ENCODE measurements at places on chromosomes 11 and 22. TPM values are rescaled to one million over a fixed set of nuclear protein-coding genes. Genes with fewer than 3 reads are reported as not detected.

The CHRDL2 gene
- not detected for total RNA-seq

DNA sequence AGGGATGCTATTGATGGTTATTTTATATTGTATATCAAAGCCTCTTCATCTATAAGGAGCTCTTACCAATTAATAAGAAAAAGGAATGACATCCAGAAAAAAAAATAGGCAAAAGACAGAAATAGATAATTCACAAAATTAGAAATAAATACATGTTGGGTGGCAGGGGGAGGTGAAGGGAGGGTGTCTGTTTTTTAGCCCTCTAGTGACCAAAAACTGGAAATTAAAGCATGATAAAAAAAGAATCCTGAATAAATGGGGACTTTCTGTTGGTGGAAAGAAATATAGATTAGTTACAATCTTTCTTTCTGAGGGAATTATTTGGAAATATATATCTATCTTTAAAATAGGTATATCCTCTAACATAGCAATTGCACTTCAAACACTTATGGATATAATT lies 42.0 kb upstream of the TTC36 start:
- DNase-seq, result no peak

The TSPAN4 gene
- total RNA-seq, result 43.8 TPM

DNA sequence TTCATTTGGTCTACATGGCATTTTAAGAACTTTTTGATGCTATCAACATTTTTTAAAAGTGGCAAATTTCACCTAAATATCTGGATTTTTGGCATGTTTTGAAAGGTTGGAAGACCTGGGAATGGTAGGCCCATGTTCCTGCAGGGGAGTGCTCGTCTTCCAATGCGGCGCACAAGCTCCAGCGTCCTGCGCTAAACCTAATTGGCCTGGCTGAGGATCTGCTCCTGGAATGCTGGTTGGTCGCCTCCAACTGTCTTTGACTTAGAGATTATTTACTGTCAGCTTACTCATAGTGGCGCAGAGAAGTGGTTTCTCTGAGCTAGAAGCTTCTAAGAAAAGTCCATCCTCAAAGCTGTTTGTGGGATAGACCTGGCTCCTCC lies 626 bp upstream of the LIMK2 start:
- no peak for DNase-seq

DNA sequence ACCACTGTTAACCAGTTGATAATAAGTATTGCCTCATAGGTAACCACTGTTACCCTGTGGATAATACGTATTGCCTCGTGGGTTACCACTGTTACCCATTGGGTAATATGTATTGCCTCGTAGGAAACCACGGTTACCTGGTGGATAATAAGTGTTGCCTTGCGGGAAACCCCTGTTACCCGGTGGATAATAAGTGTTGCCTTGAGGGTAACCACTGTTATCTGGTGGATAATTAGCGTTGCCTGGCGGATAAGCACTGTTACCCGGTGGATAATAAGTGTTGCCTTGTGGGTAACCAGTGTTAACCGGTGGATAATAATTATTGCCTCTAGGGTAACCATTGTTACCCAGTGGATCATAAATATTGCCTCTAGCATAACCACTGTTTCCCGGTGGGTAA lies 27.3 kb upstream of the NXPE4 start:
- no peak for DNase-seq

DNA sequence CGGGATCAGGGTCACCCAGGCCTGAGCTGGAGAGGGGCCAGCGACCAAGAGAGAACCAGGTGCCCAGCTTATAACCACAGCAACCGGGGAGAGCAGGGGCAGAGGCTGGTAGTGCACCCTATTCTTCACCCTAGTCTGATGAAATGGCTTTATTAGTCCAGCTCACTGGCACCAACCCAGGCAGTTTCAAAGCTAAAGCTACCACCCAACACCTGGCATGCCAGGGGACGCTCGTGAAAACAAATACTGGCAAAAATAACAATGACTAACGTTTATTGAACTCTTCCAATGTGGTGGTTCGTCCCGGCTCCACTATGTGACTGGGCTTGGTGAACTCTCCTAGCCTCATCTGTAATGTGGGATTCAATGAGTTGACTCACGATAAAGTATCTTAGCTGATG lies 30.6 kb downstream of the SCGB1A1 start:
- no peak for DNase-seq

The ALDH3B2 gene
- 0.48 TPM for total RNA-seq

The KBTBD4 gene
- 11.3 TPM for total RNA-seq

DNA sequence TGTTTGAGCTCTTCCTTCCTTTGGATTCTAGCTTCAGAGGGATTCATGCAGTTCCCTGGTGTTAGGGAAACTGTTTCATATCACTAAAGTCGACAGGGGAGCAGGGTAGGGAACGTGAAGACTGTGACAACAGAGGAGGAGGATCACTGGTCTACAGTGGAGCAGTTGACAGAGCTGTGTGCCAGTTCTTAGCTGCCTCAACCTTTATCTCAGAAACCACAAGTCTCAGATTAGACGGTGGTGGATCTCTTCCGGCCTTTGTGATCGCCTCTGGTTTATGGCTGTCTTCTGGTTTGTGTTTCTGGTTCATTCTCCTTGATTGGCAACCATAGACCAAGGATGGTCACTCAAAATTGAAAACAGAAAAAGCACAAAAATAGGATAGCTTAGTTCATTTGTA lies 538.9 kb upstream of the API5 start:
- DNase-seq, result no peak

DNA sequence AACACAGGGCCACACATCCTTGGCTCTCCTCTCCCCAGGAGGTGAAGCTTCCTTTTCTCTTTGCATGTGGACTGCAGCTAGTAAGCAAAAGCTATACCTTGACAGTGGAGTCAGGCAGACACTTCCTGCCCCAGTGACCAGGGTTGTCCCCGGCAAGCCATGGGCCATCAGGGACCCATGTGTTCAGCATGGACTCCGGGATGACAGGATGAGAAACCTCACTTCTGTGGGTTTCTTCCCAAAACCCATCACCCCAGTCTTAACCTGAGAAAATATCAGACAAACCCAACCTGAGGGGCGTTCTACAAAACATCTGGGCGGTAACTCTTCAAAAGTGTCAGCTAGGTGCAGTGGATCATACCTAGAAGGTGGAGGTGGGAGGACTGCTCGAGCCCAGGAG lies 40.2 kb downstream of the GNB1L start:
- DNase-seq, result no peak

GRCh38 chr11:66969584-66970225 lies 5.4 kb upstream of the C11orf86 start:
- DNase-seq, result no peak

The EHF gene
- total RNA-seq, result 6.3 TPM

- DNase-seq, result no peak
Observed at GRCh38 chr11:88175569-88176075, 379 bp upstream of the RAB38 start.
